ENCODE measurements at places on chromosomes 4 and X.
A peak's percentile ranks its signal among the peaks of the same experiment; 100 is the strongest.

DNA sequence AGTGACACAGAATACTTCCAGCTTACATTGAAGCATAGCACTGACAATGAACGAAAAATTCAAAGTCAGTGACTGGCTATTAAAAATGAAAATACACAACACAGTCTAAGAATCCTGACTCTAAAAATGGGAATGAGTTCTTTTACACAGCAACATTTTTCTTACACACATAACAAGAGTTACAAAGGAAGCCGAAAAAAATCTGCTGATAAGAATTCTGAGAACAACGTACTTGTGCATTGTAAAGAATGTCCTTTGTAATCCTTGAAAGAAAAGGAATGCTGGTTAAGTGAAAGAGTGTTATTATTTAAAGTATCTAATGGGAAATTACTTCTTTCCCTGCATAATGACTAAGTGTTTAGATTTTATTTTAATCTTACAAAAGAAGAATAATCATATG is 199.4 kb downstream of the PRDM5 start:
- no peak for DNase-seq

DNA sequence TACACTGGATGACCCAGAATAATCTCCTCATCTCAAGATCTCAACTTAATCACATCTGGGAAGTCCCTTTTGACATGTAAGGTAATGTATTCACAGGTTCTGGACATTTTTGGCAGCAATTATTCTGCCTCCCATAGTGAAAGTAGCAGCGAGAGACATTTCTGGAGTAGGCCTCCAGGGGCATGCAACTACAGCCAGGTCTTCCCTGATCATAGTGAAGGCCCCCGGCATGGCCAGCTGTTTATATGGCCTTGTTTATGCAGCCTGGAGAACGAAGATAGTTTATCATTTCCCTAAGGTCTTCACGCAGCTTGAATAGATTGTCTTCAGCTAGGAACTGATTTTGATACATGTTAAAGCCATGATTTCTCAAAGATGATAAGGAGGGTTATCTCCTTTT is 139.9 kb downstream of the RNF150 start:
- DNase-seq, result no peak

DNA sequence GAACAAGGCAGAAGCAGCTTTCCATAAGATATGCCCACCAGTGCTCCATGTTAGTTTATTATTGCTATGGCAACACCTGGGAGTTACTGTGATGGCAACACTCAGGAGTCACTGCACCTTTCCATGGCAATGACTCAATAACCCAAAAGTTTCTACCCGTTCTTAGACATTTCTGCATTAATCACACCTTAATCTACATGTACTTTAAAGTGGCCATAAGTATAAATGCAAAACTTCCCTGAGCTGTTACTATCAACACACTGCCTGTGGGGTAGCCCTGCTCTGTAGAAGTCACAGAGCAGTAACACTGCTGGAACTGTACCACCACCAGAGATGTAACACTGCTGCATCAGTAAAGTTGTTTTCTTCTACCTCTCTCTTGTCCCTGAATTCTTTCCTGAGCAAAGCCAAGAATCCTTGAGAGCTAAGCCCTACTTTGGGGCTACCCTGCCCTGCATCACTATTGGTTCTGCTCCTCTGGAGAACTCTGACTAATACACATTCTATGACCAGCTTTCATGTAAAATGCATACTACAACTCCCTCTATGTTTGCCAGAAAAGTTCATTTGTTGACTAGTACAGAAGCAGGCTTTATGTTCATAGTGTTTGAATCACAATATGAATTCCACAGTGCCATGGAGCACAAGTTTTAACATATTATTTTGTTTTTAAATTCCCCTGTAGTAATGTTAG is 43.5 kb upstream of the GPR174 start:
- no peak for DNase-seq

- DNase-seq, result no peak
Observed at GRCh38 chr4:171288816-171289432, 524.3 kb upstream of the GALNTL6 start.

DNA sequence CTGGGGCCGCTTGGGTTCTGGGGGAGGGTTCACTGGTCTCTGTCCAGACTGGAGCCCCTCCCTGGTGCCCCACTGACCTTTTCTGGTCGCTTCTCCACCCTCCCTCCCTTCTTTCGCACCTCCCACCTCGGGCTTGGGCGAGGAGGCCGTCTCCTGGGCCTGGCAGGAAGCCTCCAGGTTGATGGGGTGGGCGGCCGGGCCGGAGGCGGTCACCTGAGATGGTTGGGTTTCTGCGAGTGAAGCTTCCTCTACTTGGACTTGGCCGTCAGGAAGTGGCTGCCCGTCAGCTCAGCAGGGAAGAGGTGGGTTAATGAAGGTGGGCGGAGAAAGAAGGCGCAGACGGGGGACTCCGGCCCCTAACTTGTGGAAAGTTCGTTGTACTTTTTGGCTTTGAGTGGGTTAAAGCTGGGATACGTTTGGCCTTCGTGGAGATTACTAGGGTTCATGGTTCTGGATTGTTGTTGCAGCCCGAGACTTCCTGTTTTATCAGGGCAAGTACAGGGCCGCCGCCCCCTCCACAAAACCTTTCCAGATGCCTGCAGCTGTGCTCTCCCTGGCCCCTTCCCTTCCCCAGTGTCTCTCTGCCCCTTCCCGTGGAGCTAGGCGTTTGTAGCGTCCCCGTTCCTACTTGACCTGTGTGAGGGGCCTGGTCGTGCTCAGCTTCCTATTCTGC is 1.2 kb downstream of the AKAP17A start:
- peak; percentile 28 for DNase-seq

- DNase-seq, result no peak
Observed at GRCh38 chrX:8683687-8684086, 48.2 kb downstream of the ANOS1 start.

DNA sequence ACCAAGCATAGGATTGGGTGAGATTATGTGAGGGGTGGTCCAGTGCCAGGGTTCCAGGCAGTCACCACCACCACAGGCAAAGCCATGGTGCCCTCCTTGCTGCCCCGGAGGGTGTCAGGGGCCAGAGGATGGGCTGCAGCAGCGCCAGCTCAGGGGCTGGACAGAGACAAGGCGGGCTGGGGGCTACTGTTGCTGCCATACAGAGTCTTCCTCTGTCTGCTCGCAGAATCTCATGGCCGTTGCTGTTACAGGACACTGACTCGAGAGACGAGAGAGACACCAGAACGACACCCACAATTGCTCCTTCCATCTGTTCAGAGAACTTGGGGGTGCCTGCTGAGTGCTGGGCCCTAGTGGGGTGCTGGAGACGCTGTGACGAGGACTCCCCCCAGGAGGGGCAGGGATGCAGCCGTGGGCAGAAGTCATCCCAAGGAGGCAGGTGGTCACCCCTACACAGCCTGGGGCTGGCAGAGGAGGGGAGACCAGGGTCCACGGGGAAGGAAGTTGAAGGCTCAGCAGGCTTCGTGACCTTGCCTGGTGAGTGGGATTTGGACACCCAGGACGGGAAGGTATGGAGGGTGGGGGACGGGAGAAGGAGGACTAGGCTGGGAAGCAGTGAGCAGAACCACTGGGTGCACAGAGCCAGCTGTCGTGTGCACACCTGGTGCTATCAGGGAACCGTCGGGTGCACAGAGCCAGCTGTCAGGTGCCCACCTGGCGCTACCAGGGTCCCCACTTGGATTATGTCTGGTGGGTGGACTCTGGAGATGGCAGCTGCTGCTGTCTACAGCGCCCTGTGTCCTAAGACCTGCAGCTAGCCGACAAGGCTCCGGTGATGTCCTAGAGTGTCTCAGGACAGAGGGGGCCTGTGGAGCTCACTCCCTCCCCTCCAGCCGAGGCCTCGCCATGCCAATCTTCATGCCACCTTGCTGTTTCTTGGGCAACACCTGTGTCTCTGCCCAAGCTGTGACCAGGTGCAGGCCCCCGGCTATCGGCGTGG is 43.9 kb upstream of the HMX1 start:
- DNase-seq, result no peak

- DNase-seq, result no peak
Observed at GRCh38 chrX:56089376-56089775, 142.8 kb upstream of the KLF8 start.

- DNase-seq, result no peak
Observed at GRCh38 chrX:152945021-152945979, 47.4 kb downstream of the ZNF185 start.

- DNase-seq, result no peak
Observed at GRCh38 chrX:118579417-118579816, 83.8 kb downstream of the DOCK11 start.

DNA sequence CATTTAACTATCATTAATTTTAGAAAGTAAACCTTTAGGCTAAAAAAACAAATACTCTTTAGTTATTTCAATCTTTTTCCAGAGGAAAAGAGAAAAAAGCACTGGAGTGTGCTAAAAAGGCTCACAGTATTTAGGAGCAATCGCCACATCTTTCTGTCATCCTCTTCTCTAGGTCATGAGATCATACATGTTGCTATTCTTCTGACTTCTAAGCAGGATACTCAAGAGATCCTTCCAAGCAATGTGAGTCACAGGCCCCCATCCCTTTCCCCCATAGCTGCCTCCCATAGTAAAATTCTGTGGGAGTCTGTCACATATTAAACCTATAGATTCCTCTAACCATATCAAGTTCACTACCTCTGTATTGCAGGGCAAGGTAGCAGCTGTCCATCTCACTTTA is 7.7 kb downstream of the EDNRA start:
- no peak for DNase-seq

DNA sequence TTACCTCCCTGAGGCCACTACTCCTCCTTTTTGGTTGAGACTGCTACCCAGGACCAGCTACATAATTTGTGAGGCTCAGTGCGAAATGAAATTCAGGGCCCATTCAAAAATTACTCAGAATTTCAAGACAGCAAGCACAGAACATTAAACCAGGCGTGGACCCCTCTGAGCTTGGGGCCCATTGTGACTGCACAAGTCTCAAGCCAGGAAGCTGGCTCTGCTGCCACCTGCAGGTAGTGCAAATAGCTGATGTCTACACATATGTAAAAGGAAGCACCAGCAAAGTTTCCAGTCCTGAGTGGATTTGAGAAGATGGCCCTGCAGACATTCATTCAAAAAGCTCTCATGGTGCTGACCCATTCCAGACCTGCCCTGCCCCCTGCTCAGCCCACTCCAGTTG is 213.4 kb upstream of the LNX1 start:
- peak; percentile 48 for DNase-seq

DNA sequence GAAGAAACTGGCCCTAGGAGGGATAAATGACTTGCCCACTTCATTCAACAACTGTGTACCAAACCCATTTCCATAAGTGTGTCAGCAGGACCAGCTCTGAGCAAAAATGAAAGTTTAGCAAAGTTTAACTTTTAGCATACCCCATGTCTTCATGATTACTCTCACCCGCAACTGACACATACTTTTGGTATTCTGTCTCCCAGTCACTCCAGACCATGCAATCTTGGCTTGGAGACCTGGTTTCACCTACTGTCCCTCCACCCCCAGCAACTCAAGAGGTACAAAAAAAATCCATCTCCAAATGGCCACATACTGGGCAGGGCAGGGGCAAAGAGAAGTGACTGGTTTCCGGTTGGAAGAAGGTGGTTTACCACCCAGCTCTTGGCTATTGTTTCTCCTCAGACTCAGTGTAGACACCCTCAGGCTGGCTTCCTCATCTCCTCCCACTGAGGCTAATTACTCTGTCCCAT is 79.8 kb downstream of the RLIM start:
- DNase-seq, result no peak

- no peak for DNase-seq
Observed at GRCh38 chr4:70754470-70754869, 32.7 kb downstream of the RUFY3 start.

GRCh38 chr4:27702730-27703431 is 842.2 kb downstream of the STIM2 start:
- peak; percentile 37 for DNase-seq

GRCh38 chr4:39390603-39391002 is 16.1 kb upstream of the KLB start:
- no peak for DNase-seq

DNA sequence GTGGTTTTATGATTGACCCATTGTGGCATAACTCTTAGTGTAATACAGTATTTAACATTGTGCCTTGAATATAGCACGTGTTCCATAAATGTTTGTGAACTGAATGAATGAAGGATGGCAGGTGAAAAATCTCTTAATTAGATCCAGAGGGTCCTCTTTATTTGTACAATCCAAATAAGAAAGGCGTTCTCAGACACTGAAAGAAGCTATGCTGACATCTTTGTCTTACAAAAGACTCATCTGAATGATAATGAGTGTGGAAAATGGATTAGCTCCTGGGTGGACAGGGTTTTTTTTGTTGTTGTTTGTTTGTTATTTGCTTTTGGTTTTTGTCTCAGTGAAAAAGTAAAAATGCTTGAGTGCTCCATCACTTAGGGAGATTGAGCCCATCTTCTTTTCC is 62.7 kb downstream of the NEUROG2 start:
- no peak for DNase-seq

GRCh38 chr4:48653217-48654014 is 126.7 kb downstream of the FRYL start:
- no peak for DNase-seq

- no peak for DNase-seq
Observed at GRCh38 chr4:89275587-89275986, 32.0 kb downstream of the GPRIN3 start.

DNA sequence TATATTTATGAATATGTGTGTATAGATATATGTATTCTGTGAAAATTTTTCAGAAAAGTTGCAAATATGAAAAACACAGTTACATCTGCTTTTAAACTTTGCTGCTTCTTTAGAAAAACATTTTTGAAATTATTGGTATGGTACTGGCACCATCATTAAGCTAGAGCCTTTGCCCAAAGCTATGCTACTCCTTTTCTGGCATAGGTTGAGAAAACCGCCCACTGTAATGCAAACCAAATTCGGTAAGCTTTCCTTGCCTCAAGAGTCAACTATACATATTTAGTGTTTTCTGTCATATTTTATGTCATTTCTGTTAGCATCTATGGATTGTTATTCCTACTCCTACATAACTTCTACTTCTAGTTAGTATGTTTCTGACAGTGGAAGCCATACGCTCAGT is 50.7 kb downstream of the ANTXR2 start:
- no peak for DNase-seq

- DNase-seq, result no peak
Observed at GRCh38 chr4:96052827-96053226, 212.9 kb downstream of the PDHA2 start.

- DNase-seq, result no peak
Observed at GRCh38 chr4:61507091-61507490, 307.0 kb downstream of the ADGRL3 start.

DNA sequence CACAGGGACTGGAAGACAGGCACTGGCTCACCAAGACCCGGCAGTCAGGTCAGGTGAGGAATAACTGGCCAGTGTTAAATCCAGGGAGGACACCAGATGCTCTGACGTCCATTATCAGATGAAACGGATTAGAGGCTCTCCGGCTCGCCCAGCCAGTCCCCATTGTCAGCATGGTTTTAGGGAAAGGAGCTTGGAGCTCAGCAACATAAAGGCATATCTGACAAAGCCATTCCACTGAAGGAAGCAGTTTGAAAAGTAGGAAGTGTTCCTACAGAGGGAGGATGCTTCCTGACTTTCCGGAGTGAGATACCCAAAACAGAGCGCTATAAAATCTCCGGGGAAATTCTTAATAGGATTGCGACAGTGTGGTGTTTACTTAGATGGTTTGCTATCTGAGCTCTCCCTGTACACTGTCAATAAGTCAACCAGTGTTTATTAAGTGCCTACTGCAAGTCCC is 14.8 kb downstream of the NDNF start:
- DNase-seq, result no peak

All from MM.1S (cell line).